ENCODE measurements at places on chromosomes 1 and 21.

- no peaks in the 10 kb centered on the region for H3K4me1 ChIP-seq
- H3K27ac ChIP-seq: no peak overlapping the region
- H3K27me3 ChIP-seq: peaks cover 7% of the 10 kb centered on the region
- no peak overlapping the region for H3K4me3 ChIP-seq
Observed at GRCh38 chr1:221334062-221334461, 407.8 kb downstream of the DUSP10 start.

GRCh38 chr21:46051821-46052675 is 45.9 kb upstream of the COL6A2 start:
- no peak for DNase-seq
- no peaks in the 10 kb centered on the region for H3K36me3 ChIP-seq
- peaks cover 3% of the 10 kb centered on the region for H3K4me1 ChIP-seq
- H3K27me3 ChIP-seq: peaks cover 4% of the 10 kb centered on the region
- H3K27ac ChIP-seq: no peak overlapping the region
- H3K4me3 ChIP-seq: no peak overlapping the region

- H3K4me1 ChIP-seq: no peaks in the 10 kb centered on the region
- H3K36me3 ChIP-seq: no peaks in the 10 kb centered on the region
- H3K27me3 ChIP-seq: peaks cover 5% of the 10 kb centered on the region
- H3K4me3 ChIP-seq: no peak overlapping the region
- H3K27ac ChIP-seq: no peak overlapping the region
Observed at GRCh38 chr1:30444401-30444800, 279.0 kb downstream of the MATN1 start.

- H3K4me1 ChIP-seq: no peaks in the 10 kb centered on the region
- no peaks in the 10 kb centered on the region for H3K36me3 ChIP-seq
- H3K27me3 ChIP-seq: peaks cover 4% of the 10 kb centered on the region
Observed at GRCh38 chr1:41484402-41485241, at the start of gene EDN2. TSS of gene EDN2 (minus strand) at chr1:41484683. CDS start at chr1:41484601, 82 bp downstream.

- peaks cover 35% of the 10 kb centered on the region for H3K4me1 ChIP-seq
- peaks cover 50% of the 10 kb centered on the region for H3K27me3 ChIP-seq
Observed at GRCh38 chr1:1004780-1005697, 5.1 kb upstream of the HES4 start.

DNA sequence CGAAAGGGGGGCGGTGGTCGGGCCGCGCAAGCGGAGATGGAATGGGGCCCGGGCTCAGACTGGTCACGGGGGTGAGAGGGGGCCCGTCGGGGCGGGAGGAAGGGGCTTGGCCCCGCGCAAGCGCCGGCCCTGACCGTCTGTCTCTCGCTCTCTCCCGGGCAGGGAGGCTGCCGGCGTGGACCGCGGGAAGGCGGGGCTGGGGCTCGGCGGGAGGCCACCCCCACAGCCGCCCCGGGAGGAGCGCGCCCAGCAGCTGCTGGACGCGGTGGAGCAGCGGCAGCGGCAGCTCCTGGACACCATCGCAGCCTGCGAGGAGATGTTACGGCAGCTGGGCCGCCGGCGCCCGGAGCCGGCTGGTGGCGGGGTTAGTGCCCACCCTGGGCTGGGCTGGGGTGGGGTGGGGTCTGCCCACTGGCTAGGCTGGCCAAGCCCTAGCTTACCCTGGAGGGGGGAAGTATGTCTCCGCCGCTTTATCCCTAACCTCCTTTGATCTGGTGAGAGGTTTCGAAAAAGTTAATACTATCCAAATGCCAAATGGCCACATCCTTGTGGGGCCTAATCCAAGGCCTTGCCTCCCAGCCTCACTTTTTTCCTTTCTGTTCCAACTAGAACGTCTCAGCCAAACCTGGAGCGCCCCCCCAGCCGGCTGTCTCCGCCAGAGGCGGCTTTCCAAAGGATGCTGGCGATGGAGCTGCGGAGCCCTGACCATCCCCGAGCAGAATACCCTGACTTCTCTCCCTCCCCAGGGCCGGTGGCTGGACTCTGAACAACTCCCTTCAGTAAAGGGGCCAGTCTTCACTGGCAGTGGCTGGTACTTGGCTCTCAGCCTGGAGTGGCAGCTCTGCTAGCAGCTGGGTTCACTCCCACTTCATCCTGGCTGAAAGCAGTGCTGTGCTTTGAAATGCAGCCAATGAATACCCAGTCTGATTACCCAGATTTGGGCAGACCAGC is 636 bp upstream of the YRDC start:
- DNase-seq: no peak
- H3K4me1 ChIP-seq: peaks cover 35% of the 10 kb centered on the region
- H3K27ac ChIP-seq: peak overlapping the region; percentile 79
- H3K4me3 ChIP-seq: peak overlapping the region; percentile 82
- peaks cover 31% of the 10 kb centered on the region for H3K36me3 ChIP-seq

- H3K27me3 ChIP-seq: peaks cover 46% of the 10 kb centered on the region
- H3K36me3 ChIP-seq: no peaks in the 10 kb centered on the region
- no peak within 1 kb of the TSS for H3K27ac ChIP-seq
- H3K4me3 ChIP-seq: peak within 1 kb of the TSS; percentile 22
- DNase-seq: peak; percentile 50
Observed at GRCh38 chr1:63773815-63774616, at the start of gene ROR1. TSS of gene ROR1 (plus strand) at chr1:63774017.

- no peak overlapping the region for H3K4me3 ChIP-seq
- H3K36me3 ChIP-seq: no peaks in the 10 kb centered on the region
- no peak for DNase-seq
- H3K4me1 ChIP-seq: no peaks in the 10 kb centered on the region
Observed at GRCh38 chr1:245195398-245195797, 40.6 kb downstream of the KIF26B start.

- DNase-seq: no peak
- peaks cover 3% of the 10 kb centered on the region for H3K4me1 ChIP-seq
- no peaks in the 10 kb centered on the region for H3K36me3 ChIP-seq
- H3K27me3 ChIP-seq: no peaks in the 10 kb centered on the region
- no peak overlapping the region for H3K4me3 ChIP-seq
Observed at GRCh38 chr1:236759252-236759859, 35.7 kb upstream of the MTR start.
